ENCODE measurements at places on chromosomes 3 and 15.

- no peak for DNase-seq
Measured at GRCh38 chr3:113620091-113620490, 76.4 kb downstream of the USF3 start.

DNA sequence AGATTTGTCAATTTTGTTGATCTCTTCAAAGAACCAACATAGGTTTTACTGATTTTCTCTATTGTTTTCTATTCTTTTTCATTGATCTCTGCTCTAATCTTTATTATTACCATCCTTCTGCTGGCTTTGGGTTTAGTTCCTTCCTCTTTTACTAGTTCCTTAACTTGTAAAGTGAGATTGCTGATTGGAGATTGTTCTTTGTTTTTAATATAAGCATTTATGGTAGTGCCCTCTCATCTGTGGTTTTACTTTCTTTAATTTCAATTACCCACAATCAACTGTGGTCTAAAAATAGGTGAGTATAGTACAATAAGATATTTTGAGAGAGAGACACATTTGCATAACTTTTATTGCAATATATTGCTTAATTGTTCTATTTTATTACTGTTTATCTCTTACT is 13.2 kb upstream of the CLRN1 start:
- DNase-seq = no peak

DNA sequence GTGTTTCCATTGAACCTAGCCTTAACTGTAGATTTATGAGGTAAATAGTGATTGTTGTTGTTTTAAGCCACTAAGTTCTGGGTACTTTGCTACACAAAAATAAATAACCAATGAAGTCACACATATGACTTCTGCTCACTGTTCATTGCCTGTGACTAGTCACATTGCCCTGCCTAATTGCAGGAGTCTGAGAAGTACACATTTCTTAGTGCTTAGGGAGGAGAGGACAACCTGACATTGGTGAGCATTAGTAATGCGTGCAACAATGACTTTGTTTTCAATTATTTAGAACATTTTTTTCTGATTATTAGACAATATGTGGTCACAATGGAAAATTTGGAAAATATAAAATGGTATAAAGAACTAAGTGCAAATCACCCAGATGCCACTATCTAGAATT is 133.2 kb upstream of the DAZL start:
- no peak for DNase-seq

GRCh38 chr15:86349565-86349964 is 269.9 kb downstream of the AGBL1 start:
- DNase-seq = no peak

DNA sequence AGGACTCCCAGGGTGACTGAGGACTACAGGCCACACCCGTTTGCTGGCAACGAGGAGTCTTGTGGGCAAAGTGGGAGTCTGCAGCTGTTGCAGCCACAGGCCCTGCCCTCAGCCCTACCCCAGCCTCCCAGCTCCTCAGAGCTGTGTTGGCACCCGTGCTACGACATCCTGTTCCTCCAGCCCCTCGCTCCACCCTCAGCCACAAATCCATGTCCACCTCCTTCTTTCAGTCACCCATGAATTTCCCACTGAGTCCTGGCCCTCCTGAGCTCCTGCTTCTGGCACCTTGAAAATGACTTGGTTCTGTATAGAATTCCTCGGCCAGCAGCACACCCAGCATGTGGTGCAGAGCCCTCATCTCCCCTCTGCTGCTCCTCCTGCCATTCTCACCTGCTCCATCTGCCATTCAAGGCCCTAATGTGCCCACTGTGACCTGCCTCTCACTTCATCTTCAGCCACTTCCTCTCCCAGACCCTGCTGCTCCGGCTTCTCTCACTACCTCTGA is 20.9 kb upstream of the VILL start:
- DNase-seq = no peak

- DNase-seq = peak; percentile 8
Measured at GRCh38 chr15:57746786-57747185, 40.3 kb downstream of the POLR2M start.

GRCh38 chr3:197298945-197299854 is 788 bp upstream of the DLG1 start:
- peak; percentile 18 for DNase-seq

- DNase-seq = no peak
Measured at GRCh38 chr3:144127700-144128099, 156.1 kb downstream of the DIPK2A start.

- no peak for DNase-seq
Measured at GRCh38 chr3:123486460-123486859, 37.6 kb upstream of the ADCY5 start.

DNA sequence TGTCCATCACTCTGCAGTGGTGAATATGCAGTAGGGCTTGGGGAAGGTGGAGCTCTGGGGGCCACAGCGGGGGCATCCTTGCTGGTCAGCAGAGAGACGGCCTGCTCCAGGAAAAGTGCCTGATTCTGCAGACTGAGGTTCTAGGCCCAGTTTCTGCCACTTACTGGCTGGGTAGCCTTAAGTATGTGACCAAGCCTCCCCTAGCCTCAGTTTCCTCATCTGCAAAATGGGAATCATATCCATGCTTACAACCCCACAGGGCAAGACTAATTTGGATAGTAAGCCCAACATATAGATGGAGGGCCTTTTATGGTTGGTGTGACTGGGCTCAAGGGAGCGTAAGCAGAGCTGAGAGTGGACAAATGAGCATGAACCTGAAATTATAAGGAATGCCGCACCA is 60.8 kb downstream of the OXNAD1 start:
- DNase-seq = no peak

DNA sequence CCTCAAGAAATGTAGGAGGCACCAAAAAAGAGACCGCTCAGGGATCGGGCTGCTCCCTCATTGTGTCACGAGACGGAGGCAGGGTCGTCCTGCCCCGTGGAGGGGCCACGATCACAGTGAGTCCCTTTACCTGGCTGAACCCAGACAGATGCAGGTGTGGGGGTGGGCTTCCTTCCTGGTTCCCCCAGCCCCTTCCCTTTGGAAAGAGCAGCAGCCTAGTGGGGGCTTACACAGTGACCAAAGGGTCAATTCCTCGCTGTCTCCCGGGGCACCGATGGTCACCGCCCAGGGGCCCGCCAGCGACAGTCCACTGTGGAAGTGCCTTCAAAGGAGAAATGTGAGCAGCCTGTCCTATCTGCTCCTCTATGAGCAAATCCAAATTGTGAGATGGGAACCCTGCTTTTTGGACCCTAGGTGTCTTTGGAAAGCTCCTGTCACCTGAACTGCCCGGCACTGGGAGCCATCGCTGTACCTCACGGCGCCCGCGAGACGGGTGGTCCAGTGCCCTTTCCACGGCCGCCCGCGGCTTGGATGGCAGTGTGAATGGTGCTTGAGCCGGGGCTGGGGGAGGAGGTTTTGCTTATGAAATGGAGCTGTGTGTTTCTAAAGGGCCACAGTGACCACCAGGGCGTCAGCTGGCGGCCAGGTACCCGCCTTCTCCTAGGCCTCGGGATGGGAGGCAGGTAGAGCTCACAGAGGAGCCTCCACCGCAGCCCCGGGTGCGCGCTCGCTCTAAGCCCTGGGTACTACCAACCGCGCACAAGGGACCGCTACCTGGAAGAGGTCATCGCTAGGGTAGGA is 155.7 kb downstream of the KLF13 start:
- no peak for DNase-seq

Data from choroid plexus epithelial cell (primary cell).